ENCODE measurements at places on chromosomes 7 and 10.

- DNase-seq = no peak
Observed at GRCh38 chr10:71763352-71764127, 9.8 kb downstream of the VSIR start.

DNA sequence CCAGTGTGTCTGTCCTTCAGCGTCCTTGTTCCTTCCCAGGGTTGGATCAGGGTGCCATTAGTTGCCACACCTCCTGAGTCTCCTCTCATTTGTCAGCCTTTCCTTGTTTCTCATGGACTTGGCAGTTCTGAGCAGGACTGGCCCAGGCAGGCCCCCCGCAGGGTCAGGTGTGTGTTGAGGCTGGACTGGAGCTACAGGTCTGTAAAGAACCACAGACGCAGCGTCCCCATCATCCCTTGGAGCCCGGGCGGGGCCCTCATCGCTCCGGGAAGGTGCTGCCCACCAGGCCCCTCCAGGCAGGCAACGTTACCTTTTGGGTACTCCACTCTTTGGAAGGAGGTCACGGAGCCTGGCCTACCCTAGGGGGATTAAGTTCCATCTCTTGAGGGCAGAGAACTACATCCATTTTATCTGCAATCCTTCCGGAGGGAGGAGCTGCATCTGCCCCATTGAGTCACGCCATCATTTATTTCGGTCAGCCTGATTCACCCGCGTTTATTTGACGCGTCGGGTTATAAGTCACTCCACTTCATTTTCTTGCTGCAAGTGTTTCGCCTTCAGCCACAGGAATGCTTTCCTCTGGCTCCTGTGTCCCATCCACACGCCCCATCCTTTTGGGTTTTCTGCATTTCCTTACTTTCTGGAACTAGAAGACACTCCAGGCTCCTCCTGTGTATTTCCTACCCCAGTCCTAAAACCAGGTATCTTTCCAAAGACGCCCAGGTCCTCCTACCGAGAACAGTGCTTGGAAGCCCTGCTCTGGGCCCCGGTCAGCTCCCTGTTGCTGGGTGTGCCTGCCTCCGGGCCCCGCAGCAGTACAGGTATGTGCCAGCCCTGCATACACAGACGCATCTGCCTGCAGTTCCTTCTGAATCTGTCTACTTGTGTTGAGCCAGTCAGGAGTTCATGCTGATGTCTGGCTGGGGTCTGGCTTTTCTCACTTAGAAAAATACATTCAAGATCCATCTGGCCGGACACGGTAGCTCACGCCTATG is 141.9 kb downstream of the MAD1L1 start:
- DNase-seq = no peak

DNA sequence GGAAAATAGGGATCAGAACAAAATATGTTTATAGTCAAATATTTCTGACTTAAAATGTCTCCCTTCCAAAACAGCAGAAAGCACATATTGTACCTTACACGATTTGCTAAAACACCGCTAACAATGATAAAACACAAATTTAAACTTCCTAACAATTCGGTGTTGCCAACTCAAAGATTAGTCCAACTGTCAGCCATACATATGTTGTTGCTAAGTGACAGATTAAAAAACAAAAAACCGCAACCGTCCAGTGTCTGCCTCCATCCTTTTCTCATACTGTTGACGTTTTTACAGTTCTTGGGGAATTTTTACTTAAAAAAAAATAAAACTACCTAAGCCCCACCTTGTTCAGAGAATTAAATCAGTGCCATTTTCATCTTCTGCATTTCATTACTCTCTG is 118.0 kb downstream of the RAB11FIP2 start:
- DNase-seq = no peak

DNA sequence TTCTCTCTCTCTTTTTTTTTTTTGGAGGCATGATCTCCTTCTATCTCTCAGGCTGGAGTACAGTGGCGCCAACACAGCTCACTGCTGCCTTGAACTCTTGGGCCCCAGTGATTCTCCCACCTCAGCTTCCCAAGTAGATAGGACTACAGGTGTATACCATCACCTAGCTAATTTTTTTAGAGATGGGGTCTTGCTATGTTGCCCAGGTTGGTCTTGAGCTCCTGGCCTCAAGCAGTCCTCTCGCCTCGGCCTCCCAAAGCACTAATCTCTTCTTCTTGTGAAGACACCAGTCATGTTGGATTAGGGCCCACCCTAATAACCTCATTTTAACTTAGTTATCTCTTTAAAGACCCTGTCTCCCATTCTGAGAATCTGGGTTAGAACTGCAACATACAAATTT is 45.6 kb downstream of the LRMDA start:
- DNase-seq = no peak

DNA sequence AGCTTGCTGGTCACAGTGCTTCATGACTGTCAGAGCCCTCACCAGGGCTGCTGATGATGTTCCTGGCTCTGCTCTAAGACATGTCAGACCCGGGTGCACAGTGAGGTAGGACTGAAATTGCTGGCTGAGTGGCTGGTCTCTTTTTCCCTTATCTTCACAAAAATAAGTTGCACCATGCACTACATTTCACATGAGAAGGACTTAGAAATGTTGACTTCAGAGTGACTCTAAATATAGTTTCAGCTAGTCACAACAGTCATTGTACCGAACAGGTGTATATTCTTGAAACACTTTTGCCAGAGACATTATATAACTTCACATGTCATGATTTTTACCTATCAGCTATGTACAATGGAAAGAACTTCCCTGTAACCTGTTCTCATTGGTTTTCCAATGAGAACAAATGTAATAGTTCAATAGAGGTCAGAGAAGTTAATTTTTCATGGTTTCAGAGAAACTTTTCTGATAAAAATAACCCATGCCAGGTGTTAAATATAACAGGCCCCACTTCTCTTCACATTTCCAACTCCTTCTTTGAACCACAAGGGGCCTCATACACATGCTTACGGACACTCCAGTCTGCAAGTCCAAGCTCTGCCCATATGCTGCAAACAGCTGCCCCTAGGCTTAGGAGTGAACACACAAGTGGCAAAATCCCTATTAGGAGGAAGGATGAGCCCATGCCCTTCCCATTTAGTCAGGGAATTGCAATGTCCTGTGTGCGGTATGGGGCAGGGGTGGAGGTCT is 115.6 kb downstream of the CDK6 start:
- DNase-seq = no peak

- no peak for DNase-seq
Observed at GRCh38 chr7:66352071-66352470, 146.9 kb downstream of the TPST1 start.

GRCh38 chr7:128029405-128029995 is 1.7 kb downstream of the LRRC4 start:
- DNase-seq = no peak

DNA sequence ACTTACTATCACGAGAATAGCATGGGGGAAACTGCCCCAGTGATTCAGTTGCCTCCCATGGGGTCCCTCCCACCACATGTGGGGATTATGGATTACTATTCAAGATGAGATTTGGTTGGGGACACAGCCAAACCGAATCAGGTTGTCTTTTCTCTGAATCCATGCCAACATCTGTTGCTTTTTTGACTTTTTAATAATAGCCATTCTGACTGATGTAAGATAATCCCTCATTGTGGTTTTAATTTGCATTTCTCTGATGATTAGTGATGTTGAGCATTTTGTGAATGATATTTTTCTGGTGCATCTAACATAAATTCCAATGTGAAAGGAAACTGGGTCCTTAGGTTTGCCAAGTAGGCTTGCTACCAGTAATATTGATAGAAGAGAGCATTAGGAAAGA is 69.0 kb upstream of the ARHGAP21 start:
- no peak for DNase-seq

DNA sequence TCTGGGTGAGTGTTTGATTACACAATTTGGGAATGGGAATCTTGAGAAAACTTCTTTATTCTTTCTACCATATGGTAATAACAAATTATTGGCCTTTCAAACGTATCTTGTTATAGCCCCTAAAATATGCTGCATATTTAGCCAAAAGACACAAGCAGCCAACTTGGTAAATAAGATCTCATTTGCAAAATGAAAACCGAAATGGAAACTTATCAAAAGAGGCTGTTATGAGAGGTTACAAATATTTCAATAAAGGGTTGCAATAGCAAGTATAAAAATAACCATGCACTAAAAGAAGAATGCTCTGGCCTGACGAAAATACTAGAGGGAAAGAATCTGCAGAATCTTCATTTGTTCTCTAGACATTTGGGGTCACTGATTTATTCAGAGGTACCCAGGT is 259.5 kb upstream of the LRRN3 start:
- no peak for DNase-seq

GRCh38 chr10:64444564-64444963 is 923.4 kb downstream of the REEP3 start:
- DNase-seq = no peak

DNA sequence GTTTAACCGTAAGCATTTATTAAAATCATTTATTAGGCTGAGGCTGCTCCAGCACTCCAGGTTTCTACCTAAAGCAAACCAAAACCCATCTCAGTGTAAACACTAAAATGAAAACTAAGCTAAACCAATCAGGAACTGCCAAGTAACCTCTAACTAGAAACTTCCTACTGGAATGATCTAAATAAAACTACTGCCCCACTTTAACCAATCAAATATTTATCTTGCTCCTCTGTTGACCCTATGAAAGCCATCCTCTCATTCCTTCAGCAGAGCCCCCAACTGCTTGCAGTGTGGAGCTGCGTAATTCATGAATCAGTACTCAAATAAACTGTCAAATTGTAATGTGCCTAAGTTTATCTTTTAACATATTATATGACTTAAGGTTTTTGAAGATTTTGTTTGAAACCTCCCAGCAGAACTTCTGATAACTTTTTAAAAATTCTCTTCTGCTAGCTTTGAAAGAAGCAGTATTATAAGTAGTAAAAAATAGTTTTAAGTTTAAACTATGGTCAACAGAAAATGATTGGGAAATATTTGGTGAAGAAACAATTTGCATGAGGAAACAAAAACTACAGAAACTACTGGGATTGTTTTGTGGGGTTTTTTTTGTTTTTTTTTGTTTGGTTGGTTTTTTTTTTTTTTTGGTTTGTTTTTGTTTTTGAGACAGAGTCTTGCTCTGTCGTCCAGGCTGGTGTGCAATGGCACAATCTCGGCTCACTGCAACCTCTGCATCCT is 47.4 kb downstream of the GPR37 start:
- no peak for DNase-seq
